ENCODE measurements at places on chromosomes 2 and 18.

- no peak for DNase-seq
Observed at GRCh38 chr2:12251121-12251520, 465.6 kb upstream of the TRIB2 start.

- DNase-seq: no peak
Observed at GRCh38 chr2:217911283-217912097, 91.3 kb downstream of the TNS1 start.

DNA sequence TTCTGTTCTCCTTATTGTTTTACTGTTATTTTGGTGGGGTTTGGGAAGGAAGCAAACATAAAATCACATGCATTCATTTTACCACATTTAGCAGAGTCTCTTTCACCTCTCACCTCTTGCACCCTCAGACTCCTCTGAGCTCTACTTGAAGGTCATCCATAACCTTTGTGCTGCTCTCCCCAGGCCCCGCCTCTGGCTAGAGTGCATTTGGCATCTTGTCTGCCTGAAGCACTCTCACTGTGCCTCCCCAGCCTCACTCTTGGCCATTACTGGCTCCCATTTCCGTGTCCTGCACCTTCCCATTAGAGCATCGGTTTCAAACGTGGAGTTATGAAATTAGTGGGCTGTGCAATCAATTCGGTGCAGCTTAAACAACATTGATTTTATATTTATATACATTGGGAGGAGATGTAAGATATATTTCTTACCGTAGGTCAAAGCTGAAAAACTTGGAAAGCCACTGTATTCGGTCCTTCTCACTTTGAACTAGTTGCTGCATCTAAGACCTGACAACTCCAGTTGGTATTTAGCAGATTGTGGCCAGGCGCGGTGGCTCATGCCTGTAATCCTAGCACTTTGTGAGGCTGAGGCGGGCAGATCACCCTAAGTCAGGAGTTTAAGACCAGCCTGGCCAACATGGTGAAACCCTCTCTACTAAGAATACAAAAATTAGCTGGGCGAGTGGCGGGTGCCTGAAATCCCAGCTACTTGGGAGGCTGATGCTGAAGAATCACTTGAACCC, 6.9 kb upstream of the ZFAND2B start:
- DNase-seq: no peak

DNA sequence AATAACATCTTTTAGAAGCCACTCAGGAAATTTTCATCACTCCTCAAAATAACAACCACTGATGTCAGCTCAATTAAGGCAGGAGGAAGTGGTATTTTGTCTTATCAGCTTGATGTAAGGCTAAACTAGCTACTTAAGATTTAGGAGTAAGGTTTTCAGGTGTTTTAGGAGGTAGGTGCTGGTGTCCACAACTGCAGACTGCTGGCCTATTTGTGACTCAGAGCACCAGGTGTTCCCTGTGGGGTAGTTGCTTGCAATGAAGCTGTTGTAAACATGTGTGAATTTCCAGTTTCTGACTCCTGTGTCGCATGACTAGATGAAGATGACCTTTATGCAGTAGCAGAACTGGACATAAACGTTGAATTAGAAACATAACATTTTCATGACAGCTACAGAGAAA, 164.2 kb downstream of the THSD7B start:
- DNase-seq: no peak

- no peak for DNase-seq
Observed at GRCh38 chr18:8036551-8036950, 469.4 kb downstream of the PTPRM start.

DNA sequence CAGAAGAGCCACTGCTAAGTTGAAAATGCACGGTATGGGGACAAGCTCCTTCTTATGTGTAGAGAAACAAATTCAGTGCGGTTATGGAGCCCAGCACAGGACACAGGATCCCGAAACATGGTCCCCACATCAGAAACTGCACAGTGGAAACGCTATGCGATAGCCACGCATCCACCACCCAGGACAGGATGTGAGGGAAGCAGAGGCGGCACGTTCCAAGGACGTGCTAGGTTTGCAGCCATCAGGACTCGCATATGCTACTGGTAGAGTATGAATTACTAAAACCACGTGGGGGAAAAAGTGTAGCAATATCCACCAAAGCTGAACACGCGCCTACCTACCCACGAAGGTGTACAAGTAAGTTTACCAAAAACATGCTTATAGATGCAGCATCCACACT, 34.7 kb upstream of the SNTG2 start:
- no peak for DNase-seq

GRCh38 chr2:239806758-239807434, 218.2 kb downstream of the NDUFA10 start:
- no peak for DNase-seq

DNA sequence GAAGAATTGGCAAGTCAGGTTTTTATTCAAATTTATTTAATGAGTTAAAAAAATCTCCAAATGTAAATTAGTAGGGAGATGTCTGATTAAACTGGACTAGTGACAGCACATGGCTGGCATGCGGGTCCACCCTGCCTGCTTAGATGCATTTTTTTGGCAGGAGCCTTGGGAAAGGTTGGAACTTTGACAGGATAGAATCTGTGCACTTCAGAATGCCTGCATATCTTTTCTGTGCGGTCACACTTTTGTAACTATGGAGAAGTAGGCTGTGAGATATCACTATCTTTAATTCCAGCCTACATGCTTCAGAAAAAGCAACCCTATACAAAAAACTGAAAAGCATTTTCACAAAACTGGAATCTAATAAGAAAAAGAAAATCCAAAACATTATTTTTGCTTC, 317.8 kb downstream of the MBD2 start:
- DNase-seq: no peak

- no peak for DNase-seq
Observed at GRCh38 chr2:212974692-212975091, 176.7 kb downstream of the IKZF2 start.

DNA sequence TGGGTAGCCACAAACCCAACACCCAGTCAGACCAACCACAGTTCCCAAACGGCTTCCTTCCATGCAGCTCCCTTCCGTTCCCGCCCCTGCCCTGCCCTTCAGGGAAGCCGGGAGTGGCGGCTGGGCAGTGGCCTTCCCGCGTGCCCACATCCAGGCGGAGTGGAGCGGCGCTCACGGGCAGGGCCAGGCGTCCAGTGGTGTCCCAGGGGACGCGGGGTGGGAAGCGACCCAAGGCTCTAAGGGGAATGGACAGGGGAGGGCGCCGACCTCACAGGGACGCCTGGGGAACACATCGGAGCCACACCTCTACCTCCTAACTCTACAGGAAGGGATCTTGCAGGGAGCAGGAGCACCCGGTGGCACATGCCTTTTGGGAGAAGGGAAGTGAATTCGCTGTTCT, 225.9 kb upstream of the MGAT5 start:
- no peak for DNase-seq

- no peak for DNase-seq
Observed at GRCh38 chr2:201122276-201122675, 6.3 kb downstream of the CFLAR start.

DNA sequence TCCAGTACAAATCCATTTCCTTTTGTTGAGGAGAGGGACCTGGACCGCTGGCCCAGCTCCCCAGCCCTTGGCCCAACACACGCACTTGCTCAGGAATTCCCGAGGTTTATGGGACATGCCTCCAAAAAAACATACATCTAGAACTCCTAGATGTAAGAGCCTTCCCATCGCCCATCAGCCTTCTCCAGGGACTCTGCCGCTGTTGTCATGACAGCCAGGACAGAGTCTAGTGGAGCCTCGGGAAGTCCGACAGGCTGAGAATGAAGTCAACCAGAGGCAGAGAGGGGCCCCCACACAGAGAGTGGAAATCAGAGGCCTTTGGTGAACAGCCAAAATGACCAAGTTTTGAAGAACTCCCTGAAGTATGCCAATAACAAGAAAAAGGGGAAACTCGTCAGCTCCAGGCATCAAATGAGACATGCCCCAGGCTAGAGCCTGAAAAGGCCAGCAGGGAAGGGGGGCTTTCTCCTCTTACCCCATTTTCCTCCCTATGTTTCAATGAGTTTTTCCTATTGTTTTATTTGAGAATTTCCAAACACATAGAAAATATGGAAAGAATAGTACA, 43.2 kb upstream of the CAB39 start:
- no peak for DNase-seq

- no peak for DNase-seq
Observed at GRCh38 chr2:14930441-14930840, 297.9 kb downstream of the LRATD1 start.

- DNase-seq: no peak
Observed at GRCh38 chr2:15796167-15796942, 144.0 kb upstream of the MYCN start.

DNA sequence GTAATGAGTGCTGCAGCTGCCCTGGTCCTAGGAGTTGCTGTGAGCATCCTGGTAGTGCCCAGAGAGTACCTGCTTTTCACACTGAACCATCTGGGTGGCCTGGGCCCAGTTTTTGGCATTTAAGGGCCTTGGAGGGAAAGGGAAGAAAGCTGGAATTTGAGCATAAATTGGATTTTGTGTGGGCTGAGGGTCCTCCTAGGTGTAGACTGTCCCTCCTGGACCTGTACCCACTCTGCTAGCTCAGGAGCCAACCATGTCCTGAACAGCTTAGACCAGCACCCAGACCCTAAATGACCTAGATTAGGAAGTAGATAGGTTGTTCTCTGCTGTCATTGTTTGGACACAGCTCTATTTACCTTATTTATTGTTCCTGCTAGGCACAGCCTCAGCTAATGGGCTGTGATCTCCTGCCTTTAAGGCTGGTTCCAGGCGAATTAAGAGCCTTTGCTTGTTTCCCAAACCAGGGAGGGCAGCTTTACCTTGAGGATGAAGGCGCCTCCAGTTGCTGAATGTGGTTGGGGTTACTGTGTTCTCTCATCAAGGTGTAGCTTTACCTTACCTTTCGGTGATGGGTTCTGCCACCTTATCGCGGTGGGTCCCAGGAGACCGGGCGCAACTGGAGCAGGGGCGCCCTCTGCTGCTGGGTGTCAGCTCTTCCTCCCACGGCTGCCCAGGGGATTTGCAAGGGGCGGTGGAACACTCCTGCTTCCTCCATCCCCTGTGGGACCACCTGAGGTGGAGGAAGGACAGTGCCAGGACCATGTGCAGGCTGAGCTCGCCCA, 34.4 kb downstream of the ITGA6 start:
- DNase-seq: peak; percentile 56

- DNase-seq: no peak
Observed at GRCh38 chr2:130848526-130849210, 12.0 kb downstream of the ARHGEF4 start.

DNA sequence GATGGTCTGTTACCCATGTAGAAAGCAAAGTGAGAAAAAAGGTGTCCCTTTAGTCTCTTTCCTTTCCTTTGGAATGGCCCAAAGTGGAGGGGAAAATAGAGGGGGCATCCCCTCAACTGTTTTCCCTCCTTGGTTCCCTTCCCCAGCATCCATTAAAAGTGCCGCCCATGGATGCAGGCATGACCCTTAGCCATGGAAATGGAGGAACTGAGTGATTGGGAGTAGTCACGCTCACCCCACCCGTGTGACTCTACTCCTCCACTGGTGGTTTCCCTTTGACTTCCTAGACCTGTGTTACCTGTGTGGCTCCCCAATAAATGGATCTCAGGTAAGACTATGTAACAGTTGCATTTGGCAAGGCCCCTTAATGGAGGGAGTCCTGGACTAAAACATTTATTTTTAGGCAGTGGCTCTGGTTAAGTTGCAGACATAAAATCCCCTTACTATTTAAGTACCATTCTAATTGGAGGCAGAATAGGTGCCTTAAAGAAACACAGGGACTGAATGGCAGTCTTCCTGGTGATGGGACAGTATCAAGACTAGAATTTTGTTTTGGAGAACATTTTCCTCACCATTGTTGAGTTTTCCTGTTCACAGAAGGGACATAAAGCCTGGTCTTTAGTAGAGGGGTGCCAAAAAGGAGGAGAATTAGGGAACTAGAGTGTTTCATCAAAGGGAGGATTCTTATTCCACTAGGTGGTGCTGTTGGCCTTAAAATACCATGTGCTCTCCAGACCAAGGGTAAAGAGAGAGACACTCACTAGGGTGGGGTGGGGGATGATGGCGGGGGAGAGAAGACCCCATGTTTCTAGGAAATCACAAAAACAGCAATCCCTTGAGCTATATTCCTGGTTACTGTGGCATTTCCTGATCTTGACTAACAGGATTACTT, 25.7 kb upstream of the PLA2R1 start:
- no peak for DNase-seq

GRCh38 chr18:13225261-13225660, 6.7 kb downstream of the LDLRAD4 start:
- DNase-seq: no peak

- DNase-seq: peak; percentile 49
Observed at GRCh38 chr2:195659982-195660890, 3.2 kb downstream of the SLC39A10 start.

- DNase-seq: peak; percentile 49
Observed at GRCh38 chr2:179898873-179899272, 37.5 kb upstream of the ZNF385B start.

GRCh38 chr18:13242797-13243196, 24.2 kb downstream of the LDLRAD4 start:
- no peak for DNase-seq

DNA sequence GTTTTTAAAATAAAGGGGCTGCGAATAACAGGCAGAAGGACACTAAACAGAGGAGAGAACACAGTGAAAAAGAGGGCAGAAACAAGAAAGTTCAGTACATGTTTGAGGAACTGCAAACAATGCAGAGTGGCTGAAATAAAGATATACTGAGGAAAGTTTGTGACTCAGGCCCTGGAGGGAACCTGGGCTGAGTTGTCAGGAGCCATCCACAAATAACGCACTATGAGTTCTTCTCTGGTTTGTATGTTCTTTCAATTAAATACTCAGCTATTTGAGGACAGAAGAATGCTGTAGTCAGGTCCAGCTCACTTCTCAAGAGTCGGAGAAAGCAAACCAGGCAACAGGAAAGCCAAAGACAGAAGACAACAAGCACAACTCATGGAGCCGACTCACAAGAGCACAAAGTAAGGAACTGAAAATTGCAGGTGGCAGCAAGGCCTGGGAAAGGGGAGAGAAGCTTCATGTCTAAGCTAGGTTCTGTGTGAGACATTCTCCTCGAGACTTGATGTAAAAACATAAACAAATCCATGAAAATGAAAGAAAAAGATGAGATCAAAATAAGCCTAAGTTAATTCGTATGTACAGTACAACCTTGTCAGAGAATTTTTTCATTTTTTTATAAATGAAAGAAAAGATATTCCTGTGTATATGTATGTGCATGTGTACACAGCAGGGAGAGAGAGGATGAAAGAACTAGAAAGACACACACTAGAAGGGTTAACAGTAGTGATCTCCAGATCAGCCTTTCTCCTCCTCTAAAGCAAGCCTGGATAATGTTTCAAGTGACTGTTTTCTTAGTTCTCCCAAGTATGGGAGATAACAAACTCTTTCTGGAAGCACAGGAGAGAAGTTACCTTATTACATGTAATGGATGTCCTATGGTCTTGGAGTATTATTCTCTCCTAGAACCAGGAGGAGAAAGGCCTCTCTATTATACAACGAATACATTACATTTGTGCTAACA, 41.5 kb downstream of the CHN1 start:
- DNase-seq: no peak

DNA sequence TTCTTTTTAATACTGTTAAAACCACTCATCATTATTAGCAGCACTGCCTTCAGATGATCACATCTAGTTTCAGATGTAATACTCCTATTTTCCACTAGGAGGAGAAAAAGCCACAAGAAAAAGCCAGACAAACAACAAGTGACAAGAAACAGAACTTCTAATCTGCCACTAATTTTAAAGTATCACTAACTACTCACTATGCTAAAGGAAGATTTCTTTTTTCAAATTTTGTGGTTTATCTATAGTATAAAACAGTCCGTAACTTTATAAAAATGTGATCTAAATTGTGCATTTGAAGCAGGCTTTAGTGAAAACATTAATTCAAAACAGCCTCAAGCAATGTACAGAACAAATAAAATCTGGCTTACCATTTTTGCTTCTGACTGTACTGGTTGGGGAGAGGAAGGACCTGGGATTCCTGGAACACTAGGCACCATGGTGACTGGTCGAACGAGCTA, 56.8 kb downstream of the ATF2 start:
- DNase-seq: no peak
